ENCODE measurements at places on chromosomes 12 and 14. TPM values are rescaled to one million over a fixed set of nuclear protein-coding genes. Genes with fewer than 3 reads are reported as not detected.

Gene P2RX2
- not detected for total RNA-seq

Gene NRXN3
- 7.0 TPM for total RNA-seq

Gene TMEM229B
- 2.9 TPM for total RNA-seq

- no peak for DNase-seq
These were observed 78.4 kb downstream of the SSPN start for GRCh38 chr12:26273811-26274210.

GRCh38 chr12:16163146-16163545 lies 114.3 kb downstream of the SLC15A5 start:
- DNase-seq: no peak

DNA sequence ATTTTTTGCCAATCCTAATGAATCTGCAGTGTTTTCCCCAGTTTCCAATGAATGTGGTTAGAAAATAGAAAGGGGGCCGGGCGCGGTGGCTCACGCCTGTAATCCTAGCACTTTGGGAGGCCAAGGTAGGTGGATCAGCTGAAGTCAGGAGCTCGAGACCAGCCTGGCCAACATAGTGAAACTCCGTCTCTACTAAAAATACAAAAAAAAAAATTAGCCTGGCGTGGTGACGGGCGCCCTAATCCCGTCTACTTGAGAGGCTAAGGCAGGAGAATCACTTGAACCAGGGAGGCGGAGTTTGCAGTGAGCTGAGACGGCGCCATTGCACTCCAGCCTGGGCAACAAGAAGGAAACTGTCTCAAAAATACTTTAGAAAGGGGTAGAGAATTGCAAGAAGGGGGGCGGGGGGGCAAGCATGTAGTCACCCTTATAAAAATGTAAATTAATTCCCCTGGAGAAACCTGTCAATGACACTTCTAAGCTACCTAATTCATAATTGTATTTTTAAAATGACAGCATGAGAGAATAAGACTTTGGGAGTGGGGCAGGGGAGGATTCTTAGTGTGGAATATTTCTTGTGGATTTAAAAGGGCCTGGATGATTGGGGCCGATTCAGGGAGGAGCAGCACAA lies 1.7 kb downstream of the KLHDC2 start:
- no peak for DNase-seq

DNA sequence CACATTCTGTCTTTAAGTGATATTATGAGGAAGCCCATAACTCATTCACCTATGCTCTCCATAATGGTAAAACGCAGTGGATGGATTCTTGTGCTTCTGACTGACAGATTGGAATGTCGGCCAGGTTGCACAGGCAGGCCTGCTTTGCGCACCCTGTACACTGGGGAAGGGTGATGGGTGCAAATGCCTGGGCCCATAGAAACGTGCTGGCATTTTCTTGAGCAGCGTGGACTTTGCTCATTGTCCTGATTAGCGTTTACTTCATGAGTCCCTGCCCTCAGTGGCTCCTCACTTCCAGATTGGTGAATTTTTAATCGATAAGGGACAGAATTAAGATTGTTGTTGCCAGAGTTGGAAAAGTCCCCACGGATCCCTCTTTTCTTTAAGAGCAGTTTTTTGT lies 80.9 kb upstream of the TRAF3 start:
- DNase-seq: no peak

DNA sequence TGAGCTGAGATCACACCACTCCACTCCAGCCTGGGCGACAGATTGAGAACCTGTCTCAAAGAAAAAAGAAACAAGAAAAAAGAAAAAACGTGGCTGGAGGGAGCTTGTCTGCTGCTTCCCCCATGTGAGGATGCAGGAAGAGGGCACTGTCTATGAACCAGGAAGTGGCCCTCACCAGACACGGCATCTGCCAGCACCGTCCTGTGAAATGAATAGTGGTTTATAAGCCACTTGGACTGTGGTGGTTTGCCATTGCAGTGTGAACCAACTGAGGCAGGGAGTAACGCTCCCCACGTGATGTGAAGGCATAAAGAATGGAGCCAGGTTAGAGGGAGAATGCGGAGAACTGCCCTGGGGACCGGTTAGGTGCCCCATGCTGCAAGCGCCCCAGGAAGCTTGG lies 4.5 kb upstream of the BRF1 start:
- DNase-seq: no peak

DNA sequence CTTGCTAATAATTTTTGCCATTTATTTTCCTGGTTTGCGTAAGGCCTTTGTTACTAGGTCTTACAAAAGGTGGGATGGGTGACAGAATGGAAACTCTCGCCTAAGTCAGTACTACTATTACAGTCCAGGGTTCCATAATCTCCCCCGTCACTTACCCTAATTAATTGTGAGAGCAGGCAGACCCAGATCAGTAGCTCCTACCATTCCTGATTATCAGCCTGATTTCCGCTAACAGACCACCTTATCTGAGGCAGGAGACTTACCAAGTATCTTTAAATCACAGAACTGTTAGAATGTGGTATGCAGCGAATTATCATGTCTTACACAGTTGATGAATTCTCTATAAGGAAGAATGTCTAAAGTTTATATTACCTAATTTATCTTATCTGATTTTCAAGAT lies 234.7 kb downstream of the FOXN3 start:
- DNase-seq: no peak

DNA sequence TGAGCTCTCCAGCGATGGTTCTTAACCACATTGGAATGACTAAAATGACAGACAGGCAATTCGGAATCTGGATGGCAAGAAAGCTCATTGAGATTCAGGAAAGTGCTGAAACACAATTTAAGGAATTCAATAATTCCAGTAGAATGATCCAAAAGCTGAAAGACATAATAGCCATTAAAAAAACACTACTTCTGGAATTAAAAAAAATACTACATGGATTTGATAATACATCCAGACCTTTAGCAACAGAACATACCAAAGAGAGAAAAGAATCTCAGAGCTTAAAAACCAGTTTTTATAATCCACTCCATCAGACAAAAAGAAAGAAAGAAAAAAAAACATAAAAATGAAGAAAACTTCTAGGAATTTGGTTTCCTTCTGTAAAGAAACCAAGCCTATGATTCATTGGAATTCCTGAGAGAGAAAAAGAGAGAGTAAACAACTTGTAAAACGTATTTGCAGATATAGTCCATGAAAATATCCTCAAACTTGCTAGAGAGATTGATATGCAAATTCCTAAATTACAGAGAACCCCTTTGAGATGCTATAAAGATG lies 52.8 kb downstream of the SLCO1B1 start:
- DNase-seq: no peak

DNA sequence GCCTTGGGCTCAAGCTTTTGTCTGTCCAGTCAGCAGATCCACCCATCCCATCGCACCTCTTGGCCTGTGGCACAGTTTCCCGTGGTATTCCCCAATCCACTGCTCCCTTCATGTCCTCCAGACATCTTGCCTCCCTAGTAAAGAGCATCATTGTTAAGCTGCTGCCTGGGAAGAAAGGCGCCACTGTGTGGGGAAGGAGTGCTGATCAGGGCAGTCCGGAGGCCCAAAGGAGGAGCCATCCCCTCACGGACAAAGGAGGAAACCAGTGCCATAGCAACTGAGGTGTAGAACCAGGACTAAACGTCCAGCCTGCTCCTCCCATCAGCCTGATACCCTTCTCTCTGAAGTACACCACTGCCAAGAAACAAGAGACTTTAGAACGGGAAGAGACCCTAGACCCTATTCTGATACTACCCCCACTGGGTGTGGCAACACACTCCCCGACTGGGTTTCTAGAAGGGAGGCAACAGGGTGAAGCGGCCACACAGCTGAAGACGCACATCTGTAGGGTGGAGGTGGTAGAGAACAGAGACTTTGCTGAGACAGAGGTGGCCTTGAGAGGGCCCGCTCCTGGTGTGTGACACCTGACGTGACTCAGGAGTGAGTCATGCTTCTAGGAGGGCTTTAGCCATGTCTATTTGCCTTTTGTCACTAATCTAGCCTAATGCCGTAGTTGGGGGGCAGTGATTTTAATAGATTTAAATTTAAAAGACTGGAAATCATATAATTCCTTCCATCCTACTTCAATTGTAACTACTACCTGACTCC lies 185.0 kb downstream of the DPF3 start:
- DNase-seq: no peak

GRCh38 chr14:23300687-23301223 lies 1.9 kb downstream of the PPP1R3E start:
- no peak for DNase-seq
